Endothelial cell of umbilical vein (primary cell): ENCODE measurements at places on chromosomes 2 and 18.

DNA sequence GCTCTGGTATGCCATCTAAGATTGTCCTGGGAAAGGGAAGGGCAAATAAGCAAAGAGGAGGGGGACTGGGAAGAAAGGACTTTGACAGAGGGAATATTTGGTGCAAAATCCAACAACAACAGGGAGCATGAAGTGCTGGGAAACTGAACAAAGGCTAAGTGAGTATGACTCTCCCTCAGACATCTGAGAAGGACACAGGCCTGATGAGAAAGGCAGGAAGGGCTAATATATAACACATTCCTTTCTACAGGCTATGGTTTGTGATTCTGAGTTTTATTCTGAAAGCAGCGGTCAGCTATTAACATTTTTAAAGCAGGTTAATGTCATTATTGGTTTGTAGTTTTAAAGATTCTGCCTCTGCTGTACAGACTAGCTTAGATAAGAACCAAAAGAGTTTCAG lies 1579.5 kb downstream of the LRP1B start:
- DNase-seq, result no peak

- DNase-seq, result peak; percentile 62
Observed at GRCh38 chr2:178863856-178864620, 56.8 kb upstream of the TTN start.

DNA sequence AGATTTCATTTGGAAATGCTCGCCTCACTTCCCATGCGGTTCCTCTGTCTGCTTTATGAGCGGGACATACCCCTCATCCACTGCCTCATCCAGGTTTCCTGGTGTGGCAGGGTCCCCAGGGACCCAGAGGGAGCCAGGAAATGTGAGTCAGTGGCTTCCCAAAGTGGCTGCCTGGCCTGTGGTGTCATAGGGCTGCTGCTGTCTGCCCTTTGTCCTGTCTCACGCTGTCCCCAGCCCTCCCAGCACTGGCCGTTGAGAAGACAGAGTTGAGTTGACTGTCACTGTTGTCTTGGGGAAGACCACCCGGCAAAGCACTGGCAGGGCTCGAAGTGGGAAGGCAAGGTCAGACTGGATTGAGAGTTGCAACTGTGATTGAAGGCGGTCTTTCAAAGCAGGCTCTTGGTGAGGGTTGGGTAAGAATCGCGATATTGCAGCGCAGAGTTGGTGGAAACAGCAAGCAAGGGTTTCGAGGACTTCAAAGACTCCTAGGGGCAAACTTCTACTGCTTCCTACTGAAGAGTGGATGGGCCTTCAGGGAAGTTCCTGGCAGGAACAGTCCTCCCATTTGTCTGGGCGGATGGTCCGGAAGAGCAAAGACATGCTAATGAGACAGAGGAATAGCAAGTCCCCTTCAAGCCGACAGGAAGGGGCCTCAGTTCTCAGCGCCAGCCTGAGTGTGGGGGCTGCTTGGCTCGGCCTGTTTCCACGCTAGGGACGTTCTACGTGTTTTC lies 33.9 kb downstream of the RAB31 start:
- peak; percentile 38 for DNase-seq

DNA sequence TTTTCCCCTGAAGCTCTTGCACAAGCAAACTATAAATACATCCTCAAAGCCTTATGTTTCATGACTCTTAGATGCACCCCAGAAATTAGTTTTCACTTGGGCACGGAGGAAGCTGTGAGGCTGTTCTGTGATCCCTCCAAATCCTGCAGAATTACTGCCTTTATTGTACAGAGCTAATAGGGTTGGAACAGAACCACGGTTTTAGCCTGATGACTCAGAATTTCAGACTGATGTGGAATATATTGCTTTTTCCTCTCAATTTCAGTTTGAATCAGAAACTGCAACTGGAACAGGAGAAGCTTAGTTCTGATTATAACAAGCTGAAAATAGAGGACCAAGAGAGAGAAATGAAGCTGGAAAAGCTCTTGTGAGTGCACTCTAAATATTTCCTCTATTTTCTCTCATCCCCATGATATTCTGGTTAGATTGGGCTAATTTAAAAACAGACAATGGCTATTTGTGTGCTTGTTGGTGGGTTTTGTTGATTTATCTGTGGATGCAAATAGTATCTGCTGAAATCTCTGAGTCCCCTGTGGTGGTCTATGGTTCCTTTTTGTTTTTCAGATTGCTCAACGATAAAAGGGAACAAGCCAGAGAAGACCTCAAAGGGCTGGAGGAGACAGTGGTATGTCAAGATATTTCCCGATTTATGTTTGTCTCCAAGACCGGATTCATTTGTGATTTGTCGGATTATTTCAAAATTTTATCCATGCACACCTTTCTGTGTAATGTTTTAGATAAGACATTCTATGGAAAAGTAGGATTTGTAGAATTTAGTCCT lies 38.2 kb upstream of the LYPD6B start:
- DNase-seq, result no peak

DNA sequence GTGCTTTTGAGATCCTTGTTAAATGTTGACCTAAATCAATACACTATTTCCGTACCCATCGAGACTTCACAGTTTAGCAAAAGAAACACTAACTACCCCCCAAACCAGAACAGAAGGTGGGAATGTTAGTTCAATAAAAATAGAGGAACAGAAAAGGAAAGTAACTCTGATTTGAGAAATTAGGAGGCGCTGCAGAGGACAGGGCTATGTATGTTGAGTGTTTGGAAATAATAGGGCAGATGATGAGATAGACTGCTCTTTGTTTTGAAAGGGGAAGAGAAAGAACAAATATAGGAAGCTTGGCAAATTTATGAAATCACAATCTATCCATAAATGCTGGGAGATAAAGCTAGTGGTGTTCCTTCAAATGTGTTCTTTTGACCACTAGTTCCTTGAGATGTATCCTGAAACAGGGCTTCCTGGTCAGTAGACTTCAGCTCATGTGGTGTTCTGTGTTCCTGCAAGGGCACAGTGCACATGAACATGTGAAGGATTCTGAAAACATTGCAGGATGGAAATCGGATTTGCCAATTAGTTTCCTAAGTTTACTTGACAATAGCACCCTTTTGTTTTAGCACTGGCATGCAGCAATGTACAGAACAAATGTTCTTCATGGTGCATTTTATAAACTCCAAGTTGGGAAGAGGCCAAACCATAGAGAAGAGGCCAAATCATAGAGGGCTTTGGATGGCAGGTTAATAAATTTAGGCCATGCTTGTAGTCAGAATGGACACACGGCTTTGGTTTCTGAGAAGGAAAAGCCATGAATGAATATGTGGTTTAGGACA lies 39.8 kb downstream of the RHBDD1 start:
- no peak for DNase-seq

DNA sequence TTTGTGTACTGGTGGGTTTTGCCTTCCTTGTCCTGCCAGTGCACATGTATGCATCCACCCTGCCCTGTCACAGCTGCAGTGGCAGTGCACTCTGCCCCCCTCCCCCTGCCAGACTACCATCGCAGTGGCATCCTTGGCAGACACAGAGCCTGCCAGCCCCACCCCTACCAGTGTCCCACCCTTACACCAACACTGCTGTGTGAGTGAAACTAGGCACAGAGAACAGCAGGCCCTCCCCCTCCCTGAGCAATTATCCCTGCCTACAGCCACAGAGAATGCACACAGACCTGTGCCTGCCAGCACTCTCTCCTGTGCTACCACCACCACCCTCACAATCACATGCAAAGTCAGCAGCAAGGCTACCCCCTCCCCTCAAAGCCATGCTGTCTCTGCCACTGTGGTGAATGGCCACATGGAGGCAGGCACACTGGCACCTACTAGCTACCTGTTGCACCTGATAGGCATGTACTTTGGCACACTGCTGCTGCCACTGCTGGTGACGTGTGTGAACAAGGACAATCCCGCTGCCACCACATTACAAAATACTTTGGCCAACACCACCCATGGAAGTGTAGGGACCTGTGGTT lies 239.8 kb downstream of the CALCRL start:
- no peak for DNase-seq

DNA sequence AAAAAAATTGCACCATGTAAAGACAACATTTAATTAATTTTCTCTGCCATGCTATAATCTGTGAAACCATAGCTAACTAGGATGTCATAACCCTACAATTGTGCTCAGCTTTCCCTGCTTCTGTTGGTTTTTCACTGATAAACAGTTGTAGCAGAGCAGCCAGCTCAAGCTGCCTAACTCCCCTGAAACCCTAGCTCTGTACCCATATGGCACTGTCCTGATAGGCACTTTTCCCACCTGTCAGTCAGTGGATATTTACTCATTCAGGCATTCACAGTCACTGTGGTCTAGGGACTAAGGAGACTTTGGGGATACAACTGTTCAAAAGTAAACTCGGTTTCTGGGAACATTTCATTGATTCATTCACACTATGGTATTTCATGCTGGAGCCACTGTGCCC lies 407.0 kb downstream of the DSEL start:
- no peak for DNase-seq

- DNase-seq, result peak; percentile 4
Observed at GRCh38 chr18:10168477-10168876, 254.7 kb downstream of the VAPA start.

- no peak for DNase-seq
Observed at GRCh38 chr2:45614871-45615415, 3.9 kb upstream of the SRBD1 start.

DNA sequence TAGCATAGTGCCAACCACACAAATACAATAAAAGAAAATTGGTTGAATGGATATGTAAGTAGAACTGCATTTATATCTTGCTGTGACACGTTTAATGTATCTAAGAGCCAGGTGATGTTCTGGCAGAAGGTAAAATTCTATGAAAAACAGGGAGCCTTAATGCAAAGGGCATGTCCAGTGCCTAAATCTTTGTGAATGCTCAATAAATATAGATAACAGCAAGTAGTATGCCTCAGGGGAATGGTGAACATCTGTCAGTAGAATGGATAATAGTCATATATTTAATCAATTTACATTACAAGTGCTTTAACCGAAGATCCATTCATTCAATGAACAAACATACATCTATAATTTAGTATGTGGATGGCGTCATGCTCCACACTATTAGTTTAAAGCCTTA lies 43.7 kb upstream of the NYAP2 start:
- no peak for DNase-seq

DNA sequence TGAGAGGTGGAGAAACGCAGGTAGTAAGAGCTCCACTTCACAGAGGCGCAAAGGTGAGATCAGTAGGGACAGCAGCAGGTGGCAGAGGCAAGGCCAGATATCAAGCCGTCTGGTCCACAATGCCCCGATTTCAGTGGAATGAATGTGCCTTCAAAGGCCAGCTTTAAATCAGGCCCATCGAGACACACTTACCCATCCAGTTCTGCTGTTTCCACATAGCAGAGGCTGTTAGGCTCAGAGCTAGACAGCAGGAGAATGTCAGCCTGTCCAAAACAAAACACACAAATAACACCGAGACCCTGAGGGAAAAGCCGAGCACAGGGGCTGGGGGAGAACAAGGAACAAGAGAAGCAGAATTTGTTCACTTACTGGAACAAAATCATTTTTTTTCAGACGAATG lies 75.8 kb upstream of the NARS1 start:
- DNase-seq, result no peak

DNA sequence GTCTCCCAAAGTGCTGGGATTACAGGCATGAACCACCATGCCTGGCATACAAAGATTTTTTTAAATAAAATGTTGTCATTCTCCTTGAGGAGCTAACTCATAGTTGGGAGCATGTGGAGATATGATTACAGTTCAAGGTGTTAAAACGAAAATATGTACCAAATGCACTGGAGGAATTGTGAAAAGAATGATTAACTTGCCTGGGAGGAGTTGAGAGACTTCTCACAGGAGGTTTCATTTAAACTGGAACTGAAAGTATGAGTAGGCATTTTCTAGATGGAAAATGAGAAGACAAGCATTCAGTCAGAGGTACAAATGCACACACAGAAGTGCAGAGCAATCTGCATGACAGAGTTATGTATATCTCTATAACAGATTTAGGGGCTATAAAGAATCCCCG lies 126.6 kb upstream of the PDE1A start:
- DNase-seq, result no peak

GRCh38 chr2:109630441-109631430 lies 16.6 kb downstream of the SOWAHC start:
- no peak for DNase-seq

GRCh38 chr2:188798159-188798558 lies 176.0 kb upstream of the COL3A1 start:
- DNase-seq, result peak; percentile 91

DNA sequence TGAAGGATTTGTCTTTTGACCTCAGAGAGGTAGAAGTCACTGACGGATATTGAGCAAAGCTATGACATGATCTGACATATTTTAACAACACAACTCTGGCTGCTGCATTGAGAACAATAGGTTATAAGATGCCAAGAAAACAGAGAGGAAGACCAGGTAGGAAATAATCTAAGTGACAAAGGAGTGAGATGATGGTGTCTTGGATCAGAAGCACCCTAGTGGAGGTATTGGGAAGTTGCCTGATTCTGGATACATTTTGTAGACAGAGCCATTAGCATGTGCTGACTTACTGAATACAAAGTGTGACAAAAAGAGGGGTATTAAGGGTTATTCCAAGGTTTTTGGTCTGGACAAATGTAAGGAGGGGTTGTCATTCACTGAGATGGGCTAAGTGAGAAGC lies 1438.1 kb downstream of the DPP10 start:
- no peak for DNase-seq

GRCh38 chr2:209942936-209943605 lies 59.4 kb upstream of the RPE start:
- DNase-seq, result no peak

DNA sequence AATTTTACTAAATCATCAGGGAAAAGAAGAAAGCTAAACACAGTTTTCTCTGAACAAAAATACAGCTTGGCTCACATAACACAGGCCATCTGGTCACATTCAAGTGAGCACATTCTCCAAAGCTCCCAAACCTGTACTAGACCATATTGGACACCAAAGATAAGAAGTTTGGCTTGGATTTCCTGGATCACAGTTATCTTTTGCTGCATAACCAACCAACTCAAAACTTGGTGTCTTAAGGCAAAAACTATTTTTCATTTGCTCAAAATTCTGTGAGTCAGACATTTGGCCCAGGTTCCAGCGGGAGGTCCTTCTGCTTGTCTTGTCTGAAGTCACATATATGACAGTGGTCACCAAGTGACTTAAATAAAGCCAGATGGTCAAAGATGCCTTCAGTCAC lies 83.2 kb downstream of the GYPC start:
- no peak for DNase-seq

GRCh38 chr2:66093371-66093770 lies 341.6 kb upstream of the MEIS1 start:
- DNase-seq, result no peak

- DNase-seq, result no peak
Observed at GRCh38 chr2:192070099-192070498, 124.6 kb downstream of the TMEFF2 start.

GRCh38 chr18:361100-361732 lies 93.4 kb upstream of the THOC1 start:
- DNase-seq, result no peak
